B cell (primary cell): ENCODE measurements at places on chromosomes 6 and 20.
A peak's percentile ranks its signal among the peaks of the same experiment; 100 is the strongest.

- no peak overlapping the region for H3K27ac ChIP-seq
- no peaks in the 10 kb centered on the region for H3K36me3 ChIP-seq
- no peak overlapping the region for H3K4me3 ChIP-seq
- H3K27me3 ChIP-seq: no peaks in the 10 kb centered on the region
- no peak for DNase-seq
Observed at GRCh38 chr6:46412662-46413061, 78.6 kb downstream of the RCAN2 start.

DNA sequence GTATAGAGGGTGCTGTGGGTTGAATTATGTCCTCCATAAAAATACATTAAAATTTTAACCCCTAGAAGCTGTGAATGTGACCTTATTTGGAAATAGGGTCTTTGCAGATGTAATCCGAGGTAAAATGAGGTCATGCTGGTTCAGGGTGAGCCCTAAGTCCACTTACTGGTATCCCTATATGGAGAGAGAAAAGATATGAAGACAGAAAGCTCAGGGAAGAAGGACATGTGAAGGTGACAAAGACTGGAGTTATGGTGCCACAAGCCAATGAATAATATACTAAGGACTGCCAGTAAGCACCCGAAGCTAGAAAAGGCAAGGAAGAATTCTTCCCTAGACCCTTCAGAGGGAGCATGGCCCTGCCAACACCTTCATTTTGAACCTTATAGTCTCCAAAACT is 50.2 kb downstream of the PLN start:
- no peak overlapping the region for H3K4me3 ChIP-seq
- H3K4me1 ChIP-seq: no peaks in the 10 kb centered on the region
- H3K27ac ChIP-seq: no peak overlapping the region
- DNase-seq: no peak
- no peaks in the 10 kb centered on the region for H3K27me3 ChIP-seq

GRCh38 chr6:5656226-5656625 is 350.5 kb downstream of the NRN1 start:
- no peaks in the 10 kb centered on the region for H3K27me3 ChIP-seq
- no peaks in the 10 kb centered on the region for H3K4me1 ChIP-seq
- H3K4me3 ChIP-seq: no peak overlapping the region
- H3K27ac ChIP-seq: no peak overlapping the region
- peaks cover 7% of the 10 kb centered on the region for H3K36me3 ChIP-seq

DNA sequence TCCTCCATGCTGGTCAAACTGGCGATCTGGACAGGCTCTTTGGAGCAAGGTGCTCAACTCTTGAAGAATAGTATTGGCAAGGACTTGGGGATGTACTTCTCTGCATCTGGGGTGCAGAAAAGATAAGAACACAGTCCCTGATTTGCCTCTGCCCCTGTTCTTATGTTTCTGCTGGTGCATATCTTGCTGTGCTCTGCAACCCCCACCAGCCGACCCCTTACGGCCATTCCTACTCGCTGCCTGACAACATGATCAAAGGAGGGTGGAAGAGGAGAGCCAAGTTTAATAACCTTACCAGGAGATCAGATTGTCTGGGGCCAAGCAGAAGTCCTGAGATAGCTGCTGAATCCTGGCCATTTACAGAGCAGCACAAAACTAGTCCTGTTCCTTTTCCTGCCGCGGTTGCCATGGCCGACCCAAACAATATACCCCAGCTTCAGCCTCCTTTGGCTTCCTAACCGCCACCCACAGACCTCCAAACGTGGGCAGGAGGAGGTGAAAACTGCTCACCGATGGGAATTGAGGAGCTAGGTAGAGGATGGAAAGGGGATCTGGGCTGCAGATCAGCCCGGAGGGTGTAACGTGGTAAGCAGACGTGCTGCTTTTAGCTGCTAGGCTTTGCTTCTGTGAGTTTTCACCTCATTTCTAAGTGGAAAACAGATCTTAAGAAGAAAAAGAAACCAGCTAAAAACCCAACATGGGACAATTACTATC is 60.9 kb downstream of the ATXN1 start:
- H3K27me3 ChIP-seq: no peaks in the 10 kb centered on the region
- H3K27ac ChIP-seq: peak overlapping the region; percentile 3
- peak; percentile 22 for DNase-seq

DNA sequence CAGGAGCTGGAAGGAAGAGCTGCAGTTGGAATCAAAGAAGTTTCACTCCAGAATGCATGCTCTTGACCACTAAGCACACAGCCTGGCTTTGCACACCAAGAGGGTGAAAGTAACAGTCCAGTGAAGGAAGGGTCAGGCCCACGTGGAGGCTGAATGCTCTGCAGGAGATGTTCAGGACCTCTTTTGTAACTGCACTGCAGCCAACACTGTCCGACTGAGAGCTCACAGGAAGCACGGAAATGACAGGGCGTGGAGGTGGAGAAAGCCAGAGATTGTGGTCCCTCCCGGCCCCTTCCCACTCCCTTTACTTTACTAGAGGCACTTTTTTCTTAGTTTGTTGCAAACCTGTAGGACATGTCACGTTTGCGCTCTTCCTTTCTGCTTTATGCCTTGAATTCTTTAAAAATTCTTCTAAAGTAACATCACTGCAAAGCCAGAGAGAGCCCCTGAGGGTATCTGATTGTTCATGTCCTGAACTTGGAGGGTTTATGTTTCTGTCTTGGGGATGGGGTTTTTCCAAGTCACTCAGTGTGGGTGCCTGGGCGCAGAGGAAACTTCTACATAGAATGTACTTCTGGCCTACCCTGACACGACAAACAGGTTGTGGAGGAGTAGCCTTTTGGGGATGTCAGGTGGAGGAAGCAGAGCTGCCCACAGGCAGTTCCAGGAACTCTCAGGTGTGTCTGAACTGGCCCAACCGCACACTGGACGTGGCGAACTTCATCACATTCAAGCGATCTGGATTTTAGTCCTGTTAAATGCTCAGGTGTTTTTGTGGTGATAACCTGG is 40.9 kb downstream of the JAG1 start:
- H3K27me3 ChIP-seq: no peaks in the 10 kb centered on the region
- H3K27ac ChIP-seq: no peak overlapping the region
- no peaks in the 10 kb centered on the region for H3K36me3 ChIP-seq
- H3K4me1 ChIP-seq: peaks cover 19% of the 10 kb centered on the region
- no peak for DNase-seq

GRCh38 chr6:68978411-68978810 is 343.3 kb downstream of the ADGRB3 start:
- no peaks in the 10 kb centered on the region for H3K27me3 ChIP-seq
- H3K36me3 ChIP-seq: no peaks in the 10 kb centered on the region
- no peak overlapping the region for H3K4me3 ChIP-seq
- no peaks in the 10 kb centered on the region for H3K4me1 ChIP-seq
